ENCODE measurements at places on chromosomes 5 and 9. TPM values are rescaled to one million over a fixed set of nuclear protein-coding genes. Genes with fewer than 3 reads are reported as not detected.

- peak; percentile 39 for DNase-seq
Measured at GRCh38 chr5:143985832-143986515, 174.0 kb downstream of the HMHB1 start.

DNA sequence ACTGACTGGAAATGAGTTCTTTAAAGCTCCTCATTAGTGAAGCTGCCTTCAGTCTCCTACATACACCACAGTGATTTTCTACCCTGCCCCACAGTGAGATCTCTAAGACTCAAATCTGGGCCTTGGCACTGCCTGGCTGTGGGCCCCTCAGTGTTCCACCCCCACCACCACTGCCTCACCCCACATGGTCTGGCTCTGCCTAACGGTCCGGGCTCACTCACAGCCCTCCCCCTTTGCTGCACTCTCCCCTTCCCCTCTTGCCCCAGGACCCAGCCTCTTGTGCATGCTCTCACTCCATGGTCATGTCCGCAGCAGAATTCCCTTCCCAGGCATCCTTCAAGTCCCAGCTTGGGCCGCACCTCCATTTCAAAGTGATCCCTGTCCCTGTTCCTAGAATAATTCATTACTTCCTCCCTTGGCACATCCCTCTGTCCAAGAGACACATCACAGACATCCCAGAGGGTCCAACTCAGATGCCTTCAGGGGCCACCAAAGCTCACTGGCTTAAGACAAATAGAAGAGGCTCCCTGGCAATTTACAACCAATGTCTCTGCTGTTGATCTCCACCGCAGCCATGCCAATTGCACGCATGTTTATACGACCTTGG, 56.7 kb downstream of the HRH2 start:
- DNase-seq: no peak

DNA sequence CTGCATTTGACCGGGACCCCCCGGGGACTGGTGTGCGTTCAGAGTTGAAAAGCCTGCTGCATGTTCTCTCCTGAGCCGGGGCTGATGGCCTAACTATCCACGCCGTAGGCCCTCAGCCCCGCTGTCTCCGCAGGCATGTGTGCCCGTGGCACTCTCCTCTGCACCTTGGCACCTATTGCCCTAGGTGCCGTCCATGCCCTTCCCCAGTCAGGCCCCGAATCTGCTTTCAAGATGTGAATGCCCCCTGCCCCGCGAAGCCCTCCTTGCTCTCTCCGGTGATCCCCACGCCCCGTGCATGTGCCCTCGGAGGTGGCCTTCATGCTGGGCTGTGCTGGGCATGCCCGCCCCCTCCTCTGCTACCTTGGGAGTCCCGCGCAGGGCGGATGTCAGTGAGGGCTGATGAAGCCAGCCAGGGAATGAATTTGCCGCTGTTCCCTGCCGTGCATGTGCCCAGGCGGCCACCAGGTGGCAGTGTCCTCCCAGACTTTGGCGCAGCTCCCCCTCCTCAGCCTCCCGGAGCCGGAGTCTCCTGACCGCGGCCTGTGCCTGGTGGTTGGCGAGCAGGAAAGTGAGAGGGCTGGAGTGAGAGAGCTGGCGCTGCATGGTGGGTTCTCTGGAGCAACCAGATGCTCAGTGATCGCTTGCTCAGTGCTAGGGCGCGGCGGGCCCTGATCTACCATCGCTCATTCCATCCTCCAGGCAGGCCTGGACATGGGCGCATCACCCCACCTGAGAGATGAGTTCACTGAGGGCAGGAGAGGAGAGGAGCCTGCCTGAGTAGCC, 112.9 kb upstream of the LMX1B start:
- DNase-seq: peak; percentile 35

DNA sequence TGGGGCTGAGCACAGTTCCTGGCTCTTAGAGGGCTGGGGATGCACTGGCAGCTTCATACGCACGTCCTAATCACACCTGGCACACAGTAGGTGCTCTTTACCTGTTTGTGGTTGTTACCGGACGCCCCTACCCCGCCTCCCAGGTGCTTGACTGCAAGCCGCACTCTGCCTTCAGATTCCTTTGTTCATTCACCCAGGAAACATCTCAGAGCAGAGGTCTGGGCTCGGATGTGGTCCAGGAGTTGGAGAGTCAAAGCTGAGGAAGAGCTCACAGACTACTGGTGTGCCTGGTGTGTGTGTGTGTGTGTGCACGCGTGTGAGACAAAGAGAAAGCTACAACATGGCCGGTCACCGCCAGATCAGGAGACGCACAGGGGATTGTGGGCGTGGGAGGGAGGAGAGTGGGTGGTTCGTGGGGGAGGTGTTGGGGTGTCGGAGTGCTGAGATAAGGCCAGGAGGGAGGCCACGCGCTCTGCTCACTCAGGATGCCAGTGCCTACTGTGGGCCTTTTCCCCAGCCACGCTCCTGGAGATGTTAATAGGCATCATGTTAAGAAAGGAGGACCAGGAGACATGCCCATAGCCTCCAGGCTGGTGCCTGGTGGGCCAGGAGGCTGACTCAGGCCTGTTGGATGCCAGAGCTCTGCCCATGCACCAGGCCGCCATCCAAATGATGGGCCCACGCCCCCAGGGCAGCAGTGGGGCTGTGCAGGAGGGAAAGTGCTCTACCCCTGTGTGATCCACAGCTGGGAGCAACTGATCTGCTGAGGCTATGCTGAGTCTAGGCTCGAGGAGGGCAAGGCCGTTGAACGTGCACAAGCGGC, 39.9 kb downstream of the CRB2 start:
- DNase-seq: no peak

DNA sequence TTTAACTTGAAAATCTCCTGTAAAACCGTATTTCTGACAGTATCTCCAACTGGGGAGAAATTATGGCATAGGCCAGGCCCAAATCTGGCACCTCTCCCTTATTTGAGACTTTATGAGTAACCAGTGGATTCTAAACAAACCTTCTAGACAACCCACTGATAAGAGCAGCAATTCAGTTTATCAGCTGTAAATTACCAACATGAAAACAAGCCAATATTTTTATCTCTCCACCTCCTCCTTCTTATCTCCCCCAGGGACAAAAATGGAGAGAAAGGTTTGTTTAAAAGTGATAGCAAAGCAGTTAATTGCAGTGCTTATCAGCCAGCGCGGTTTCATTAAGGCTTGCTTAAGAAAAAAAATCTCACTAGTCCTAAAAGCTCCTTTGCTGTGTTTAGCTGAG, 53.8 kb downstream of the KCNV2 start:
- no peak for DNase-seq

DNA sequence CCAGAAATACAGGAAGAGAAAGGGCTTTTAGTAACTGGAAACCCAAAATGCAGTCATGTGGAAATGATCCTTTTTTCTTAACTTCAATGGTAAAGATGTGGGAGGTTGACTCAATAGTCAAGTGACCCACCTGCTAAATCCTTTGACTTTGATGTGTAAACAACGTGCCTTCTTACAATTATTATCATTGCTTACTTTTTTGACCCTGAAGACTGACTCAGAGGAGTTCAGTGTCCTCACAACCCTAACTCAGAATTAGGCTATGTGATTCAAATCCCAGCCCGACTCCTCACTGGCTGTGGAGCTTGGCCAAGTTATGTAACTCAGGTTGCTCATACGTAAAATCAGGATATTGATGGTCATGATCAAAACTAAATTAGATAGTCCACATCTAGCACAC, 27.9 kb downstream of the ANXA1 start:
- DNase-seq: peak; percentile 98

GRCh38 chr9:37988041-37988440, 81.0 kb downstream of the SHB start:
- no peak for DNase-seq

ENTPD2 gene
- total RNA-seq: 0.17 TPM

All from renal cortical epithelial cell (primary cell).